ENCODE measurements at places on chromosomes 1 and 21.

DNA sequence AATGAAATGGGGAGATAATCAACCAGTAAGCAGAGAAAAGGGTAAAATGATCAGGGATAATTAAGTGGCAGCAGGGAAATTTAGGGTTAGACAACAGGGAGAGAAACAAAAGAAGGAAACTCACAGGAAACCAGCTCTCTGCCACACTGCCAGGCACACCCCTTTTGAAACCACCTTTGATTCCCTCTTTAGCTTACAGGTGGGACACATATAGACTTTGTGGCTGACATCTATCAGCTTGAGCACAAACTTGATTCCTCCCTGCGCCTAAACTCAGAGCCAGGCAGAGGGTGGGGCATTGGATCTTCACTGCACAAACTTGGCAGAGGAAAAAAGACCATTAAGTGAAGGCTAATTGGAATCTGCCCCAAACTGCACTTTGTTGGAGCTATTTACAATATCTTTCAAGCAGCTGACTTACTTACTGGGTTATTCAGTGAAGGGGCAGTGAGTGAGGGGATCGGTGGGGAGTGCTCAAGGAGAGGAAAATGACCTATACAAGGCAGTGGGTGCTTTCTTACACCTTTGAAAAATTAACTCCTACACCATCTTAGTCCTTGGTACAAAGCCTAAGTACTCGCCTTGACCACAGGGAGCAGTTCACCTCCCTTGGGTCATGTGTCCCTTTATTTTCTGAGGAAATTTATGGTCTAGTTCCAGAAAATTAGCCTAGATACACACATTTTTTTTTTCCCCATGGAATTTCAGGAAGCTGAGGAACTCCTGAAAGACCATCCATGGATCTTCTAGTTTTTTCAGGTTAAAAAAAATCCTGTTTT is 60.2 kb downstream of the PBX1 start:
- no peak for DNase-seq

GRCh38 chr21:44696572-44696971 is 400 bp upstream of the KRTAP10-12 start:
- DNase-seq: no peak

- no peak for DNase-seq
Measured at GRCh38 chr1:17765444-17766411, 10.6 kb downstream of the ACTL8 start.

- no peak for DNase-seq
Measured at GRCh38 chr21:38814126-38815059, 8.7 kb downstream of the ETS2 start.

GRCh38 chr21:22597660-22598255 is 1599.5 kb downstream of the NCAM2 start:
- DNase-seq: no peak

- DNase-seq: no peak
Measured at GRCh38 chr1:50978852-50979781, 9.1 kb downstream of the CDKN2C start.

DNA sequence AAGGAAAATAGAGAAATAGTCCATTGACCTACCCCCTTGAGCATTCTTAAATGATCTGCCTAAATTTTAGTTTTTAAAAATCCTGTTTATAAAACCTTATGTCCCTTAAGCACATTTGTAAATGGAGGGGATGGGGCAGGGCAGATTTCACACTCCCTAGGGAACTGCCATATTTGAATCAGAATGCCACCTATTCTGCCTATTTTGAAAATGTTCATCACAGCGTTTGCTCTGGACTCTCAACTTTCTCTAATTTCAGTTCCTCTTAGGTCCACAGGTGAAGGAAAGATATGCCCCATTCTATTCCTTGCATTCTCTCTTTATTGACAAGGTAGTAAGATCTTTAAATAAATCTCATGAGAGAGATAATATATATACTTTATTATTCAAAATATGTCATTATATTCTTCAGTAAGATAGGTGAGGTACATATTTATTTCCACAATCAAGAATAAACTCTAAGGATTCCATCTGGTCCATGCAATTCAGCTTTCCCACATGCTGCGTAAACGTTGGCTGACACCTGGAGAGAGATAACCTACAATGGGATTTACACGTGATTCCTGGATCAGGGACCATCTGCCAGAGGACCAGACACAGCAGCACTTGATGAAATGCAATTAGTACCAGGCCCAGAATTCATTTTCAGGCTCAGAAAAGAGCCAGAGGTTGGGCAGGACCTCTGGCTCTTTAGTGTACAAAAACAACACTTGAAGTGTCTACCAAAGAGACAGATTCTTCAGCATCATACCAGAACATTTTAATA is 1.2 kb upstream of the LPGAT1 start:
- no peak for DNase-seq

DNA sequence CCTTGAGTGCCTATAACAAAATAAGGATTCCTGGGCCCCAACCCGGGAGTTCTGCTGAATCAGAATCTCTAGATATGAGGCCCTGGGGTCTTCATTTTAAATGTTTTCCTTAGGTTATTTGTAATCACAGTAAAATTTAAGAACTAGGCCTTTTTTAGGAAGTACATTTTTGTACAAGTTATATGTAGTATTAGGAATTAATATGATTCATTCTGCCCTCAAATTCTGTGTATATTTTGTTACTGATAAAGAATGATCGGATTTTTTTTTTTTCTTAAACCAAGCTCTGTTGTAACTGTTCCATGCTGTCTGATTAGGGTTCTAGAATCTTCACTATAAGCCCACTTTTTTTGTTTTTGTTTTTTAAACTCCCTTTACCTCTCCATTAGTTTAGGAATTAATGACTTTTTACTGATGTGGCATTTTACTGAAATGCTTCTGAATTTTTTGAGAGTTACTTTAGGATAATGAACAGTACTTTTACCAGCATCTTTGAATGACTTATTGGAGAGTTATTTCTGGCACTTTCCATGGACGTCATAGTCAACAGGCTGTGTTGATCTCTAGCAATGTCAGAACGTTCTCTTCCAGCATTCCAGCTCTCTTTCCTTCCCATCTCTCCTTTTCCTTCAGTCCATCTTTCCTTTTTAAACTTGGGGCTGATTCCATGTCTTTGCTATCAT is 48.3 kb downstream of the CLIC4 start:
- DNase-seq: no peak

- no peak for DNase-seq
Measured at GRCh38 chr1:32345289-32345827, 9.3 kb upstream of the MARCKSL1 start.

GRCh38 chr1:50559421-50559820 is 136.2 kb upstream of the DMRTA2 start:
- DNase-seq: no peak

Data from right renal pelvis (tissue), 4 donors.